ENCODE measurements at places on chromosomes 3 and 15. TPM values are rescaled to one million over a fixed set of nuclear protein-coding genes. Genes with fewer than 3 reads are reported as not detected.

- H3K36me3 ChIP-seq = no peaks in the 10 kb centered on the region
- H3K27me3 ChIP-seq = no peaks in the 10 kb centered on the region
- no peak for DNase-seq
- H3K4me1 ChIP-seq = no peaks in the 10 kb centered on the region
- H3K27ac ChIP-seq = no peak overlapping the region
These were observed 491.2 kb downstream of the PYDC2 start for GRCh38 chr3:191952186-191952585.

DNA sequence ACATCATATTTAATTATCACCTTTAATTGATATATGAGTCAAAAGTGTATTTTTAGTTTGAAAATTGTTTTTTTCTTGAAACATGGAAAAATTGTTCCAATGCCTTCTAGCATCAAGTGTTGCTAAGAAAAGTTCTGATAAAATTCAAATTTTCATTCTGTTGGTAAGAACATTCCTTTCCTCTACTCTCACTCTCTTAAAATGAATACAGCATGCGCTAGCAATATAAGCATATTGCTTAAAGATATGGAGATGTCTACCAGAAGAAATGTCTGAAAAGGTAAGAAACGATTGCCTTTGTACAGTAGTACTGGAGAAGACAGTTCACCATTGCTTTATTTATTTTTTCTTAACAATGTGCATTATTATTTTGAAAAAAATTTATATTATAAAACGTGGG lies 17.6 kb upstream of the ZBTB38 start:
- no peaks in the 10 kb centered on the region for H3K27me3 ChIP-seq
- no peaks in the 10 kb centered on the region for H3K36me3 ChIP-seq
- no peak overlapping the region for H3K4me3 ChIP-seq
- H3K27ac ChIP-seq = no peak overlapping the region

DNA sequence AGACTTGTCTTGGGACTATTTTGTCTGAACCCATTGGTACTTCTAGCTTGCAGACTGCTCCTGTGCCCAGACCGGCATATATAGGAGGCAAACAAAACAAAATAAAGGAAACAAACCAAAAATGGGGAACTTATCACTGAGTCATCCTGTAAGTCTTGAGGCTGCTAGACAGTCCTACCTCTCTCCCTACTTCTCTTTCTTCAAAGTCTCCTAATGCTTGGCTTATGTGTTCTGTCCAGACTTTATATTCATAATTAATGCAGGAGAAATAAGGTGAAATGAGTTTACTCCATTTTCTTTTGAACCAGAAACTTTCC lies 266.2 kb downstream of the ZNF385D start:
- no peak for DNase-seq
- no peaks in the 10 kb centered on the region for H3K27me3 ChIP-seq
- H3K27ac ChIP-seq = no peak overlapping the region

Gene ARRDC4
- total RNA-seq = 0.31 TPM

- H3K27me3 ChIP-seq = no peaks in the 10 kb centered on the region
- H3K36me3 ChIP-seq = no peaks in the 10 kb centered on the region
- H3K4me3 ChIP-seq = no peak overlapping the region
- H3K4me1 ChIP-seq = no peaks in the 10 kb centered on the region
- H3K27ac ChIP-seq = no peak overlapping the region
These were observed 155.6 kb upstream of the STT3B start for GRCh38 chr3:31377045-31377642.

DNA sequence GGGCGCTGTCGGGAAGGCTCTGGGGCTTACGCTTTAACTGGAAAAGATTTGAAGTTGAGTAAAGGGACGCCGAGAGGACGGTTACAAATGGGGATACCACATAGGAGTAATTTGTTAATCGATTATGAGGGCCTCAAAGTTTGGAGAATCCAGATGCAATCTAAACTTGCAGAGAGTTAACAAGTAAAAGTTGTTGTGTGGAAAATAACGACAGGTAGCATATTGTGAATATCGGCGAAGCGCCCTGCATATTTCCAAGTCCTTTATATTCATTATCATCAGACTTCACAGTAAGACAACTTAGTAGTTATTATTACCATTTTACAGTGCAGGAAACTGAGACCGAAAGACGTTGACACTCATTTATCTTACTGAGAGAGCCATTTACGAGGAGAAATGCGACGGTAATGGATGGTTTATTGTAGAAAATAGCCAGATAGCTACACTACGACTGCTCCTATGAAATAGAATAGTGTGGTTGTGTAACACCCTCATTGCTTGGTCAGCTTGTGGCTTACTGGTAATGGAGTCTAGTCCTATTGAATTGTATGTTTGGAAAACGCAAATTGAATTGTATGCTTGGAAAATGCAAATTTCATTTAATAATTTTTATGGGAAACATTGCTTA lies 700 bp downstream of the MKRN2 start:
- no peak for DNase-seq
- peaks cover 15% of the 10 kb centered on the region for H3K27me3 ChIP-seq
- H3K36me3 ChIP-seq = no peaks in the 10 kb centered on the region

Gene OSBPL10
- 3.0 TPM for total RNA-seq

DNA sequence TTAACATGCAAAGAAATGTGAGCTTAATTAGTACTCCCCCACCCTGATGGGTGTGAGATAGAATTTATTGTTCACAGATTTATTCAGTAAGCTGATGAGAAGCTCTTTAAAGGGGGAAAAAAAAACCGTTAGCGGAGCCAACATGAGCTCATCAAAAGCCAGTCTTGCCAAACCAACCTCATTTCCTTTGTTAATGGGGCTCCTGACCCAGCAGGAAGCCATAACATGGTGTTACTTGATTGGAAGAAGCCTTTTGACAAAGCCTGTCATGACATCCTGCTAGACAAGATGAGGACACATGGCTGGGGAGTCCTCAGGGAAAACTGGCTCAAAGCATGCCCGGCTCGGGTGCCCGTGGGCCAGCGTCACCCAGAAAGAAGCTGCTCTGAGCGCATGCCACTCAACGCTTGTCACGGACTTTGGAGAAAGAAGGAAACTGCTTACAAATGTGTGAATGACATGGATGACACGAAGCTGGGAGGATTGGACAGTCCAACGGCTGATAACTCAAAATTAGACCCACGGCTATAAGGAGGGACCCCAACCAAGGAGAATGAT lies 64.6 kb downstream of the SLCO2A1 start:
- H3K27ac ChIP-seq = no peak overlapping the region
- no peaks in the 10 kb centered on the region for H3K36me3 ChIP-seq
- H3K27me3 ChIP-seq = no peaks in the 10 kb centered on the region

Gene CYFIP1
- 24.0 TPM for total RNA-seq

DNA sequence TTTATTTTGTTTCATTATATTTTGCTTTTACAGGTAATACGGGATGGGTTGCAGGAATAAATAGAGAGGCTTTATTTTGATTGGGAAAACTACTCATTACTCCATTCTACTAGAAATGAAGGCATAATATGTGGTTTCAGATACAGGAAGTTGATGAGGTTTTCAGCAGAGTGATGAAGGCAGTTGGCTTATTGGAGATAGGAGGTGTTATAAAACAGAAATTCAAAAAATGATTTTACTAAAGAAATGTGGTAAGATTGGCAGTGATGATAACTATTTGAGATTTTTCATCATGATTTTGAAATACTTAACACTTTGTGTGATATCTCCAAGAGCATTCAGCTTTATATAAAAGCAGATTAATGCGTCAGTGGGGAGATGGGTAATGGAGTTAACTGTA lies 1445.7 kb upstream of the CADM2 start:
- H3K36me3 ChIP-seq = no peaks in the 10 kb centered on the region
- H3K4me3 ChIP-seq = no peak overlapping the region
- DNase-seq = no peak
- H3K27ac ChIP-seq = no peak overlapping the region
- H3K4me1 ChIP-seq = no peaks in the 10 kb centered on the region
- no peaks in the 10 kb centered on the region for H3K27me3 ChIP-seq

Gene SERPINI2
- not detected for total RNA-seq

DNA sequence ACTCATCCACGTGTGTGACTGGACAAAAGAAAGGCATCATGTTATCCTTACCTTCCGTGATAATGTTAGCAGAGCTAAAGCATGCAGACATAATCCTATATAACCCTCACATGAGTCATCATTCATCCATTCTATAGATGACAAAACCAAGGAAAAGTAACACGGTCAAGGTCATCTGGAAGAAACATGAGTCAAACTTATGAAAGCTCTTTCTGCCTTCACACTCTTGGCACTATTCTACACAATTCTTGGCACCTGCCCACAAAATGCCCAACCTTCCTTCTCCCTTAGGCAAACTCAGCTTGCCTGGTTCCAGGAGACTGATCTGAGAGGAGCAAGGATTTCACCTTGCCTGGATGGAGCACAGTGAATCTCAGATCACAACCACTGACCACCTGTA lies 66.9 kb downstream of the PRICKLE2 start:
- DNase-seq = no peak
- H3K36me3 ChIP-seq = no peaks in the 10 kb centered on the region
- no peaks in the 10 kb centered on the region for H3K27me3 ChIP-seq
- no peaks in the 10 kb centered on the region for H3K4me1 ChIP-seq

DNA sequence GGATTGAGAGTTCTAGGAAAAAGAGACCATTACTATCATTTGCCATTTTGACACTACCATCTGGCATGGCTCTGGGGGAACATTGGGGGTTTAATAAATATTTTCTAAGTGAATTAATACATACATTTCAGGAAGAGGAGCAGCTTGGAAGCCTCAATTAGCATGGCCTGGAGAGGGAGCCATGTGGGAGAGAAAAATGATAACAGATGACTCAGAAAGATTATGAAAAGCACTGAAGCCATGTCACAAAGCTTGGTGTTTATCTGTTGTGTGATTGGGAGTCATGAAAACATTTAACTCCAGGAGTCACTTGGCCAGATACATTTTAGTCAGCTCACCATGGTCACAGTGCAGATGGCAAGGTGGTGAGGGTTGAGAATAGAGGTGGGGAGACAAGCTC lies 121.0 kb downstream of the SSR3 start:
- no peak overlapping the region for H3K27ac ChIP-seq
- no peak for DNase-seq
- H3K4me1 ChIP-seq = no peaks in the 10 kb centered on the region
- no peaks in the 10 kb centered on the region for H3K36me3 ChIP-seq

Gene KNSTRN
- total RNA-seq = 42.8 TPM

Gene SPRED1
- 1.4 TPM for total RNA-seq

Gene GP5
- 0.31 TPM for total RNA-seq

GRCh38 chr15:69518806-69519205 lies 66.2 kb downstream of the RPLP1 start:
- no peak for DNase-seq
- no peaks in the 10 kb centered on the region for H3K4me1 ChIP-seq
- H3K27me3 ChIP-seq = no peaks in the 10 kb centered on the region
- no peak overlapping the region for H3K4me3 ChIP-seq
- H3K27ac ChIP-seq = no peak overlapping the region

Gene MASP1
- not detected for total RNA-seq

GRCh38 chr3:41259449-41260062 lies 60.3 kb downstream of the CTNNB1 start:
- no peaks in the 10 kb centered on the region for H3K27me3 ChIP-seq
- no peaks in the 10 kb centered on the region for H3K4me1 ChIP-seq
- DNase-seq = no peak
- H3K27ac ChIP-seq = no peak overlapping the region
- H3K4me3 ChIP-seq = no peak overlapping the region

DNA sequence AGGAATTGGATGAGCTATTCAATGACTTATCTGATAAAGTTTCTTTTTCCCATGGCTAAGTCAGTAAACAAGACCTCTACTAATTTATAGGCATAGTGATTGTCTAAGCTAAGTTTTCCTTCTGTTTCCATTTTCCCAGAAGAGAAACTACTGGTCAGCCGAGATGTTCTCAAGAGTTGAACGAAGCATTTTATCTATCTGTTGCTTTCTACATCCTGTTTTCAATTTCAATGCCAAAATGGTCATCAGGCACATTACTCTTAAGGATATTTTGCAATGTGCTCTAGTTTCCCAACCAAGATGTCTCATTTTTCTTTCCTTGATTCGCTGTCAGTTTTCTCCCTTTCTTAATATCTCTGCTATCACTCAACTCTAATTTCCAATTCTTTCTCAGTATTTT lies 228.7 kb downstream of the MBNL1 start:
- no peaks in the 10 kb centered on the region for H3K27me3 ChIP-seq
- H3K4me1 ChIP-seq = no peaks in the 10 kb centered on the region
- no peak overlapping the region for H3K4me3 ChIP-seq
- no peaks in the 10 kb centered on the region for H3K36me3 ChIP-seq
- DNase-seq = no peak

DNA sequence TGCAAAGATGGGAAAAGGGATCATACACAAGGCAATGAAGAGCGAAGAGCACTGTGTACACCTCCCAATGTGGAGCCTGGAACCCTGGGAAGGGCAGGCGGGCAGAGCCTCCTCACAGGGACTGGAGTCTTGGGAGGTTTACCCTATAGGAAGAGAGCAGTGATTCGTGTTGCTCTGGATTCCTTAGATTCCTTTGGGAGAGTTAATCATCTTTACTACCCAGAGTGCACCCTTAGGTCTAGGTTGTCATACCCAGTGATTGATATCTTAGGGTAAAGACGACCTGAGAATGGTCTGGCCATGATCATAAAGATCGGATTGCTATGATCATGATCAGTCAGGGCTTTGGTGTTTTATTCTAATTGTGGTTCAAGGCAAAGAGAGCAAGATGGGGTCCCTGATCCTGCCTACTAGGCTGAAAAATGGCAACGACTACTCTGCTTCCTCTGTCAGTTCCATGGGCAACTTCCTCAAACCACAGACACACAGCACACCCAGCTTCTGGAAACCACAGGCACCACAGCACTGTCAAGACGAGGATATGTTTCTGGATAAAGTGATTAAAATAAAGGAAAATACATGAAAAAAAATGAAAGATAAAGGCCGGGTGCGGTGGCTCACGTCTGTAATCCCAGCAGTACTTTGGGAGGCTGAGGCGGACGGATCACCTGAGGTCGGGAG lies 20.4 kb upstream of the MAP6D1 start:
- H3K36me3 ChIP-seq = peaks cover 21% of the 10 kb centered on the region
- H3K4me3 ChIP-seq = no peak overlapping the region
- no peak for DNase-seq

GRCh38 chr3:167887096-167887495 lies 151.6 kb downstream of the SERPINI1 start:
- no peak overlapping the region for H3K4me3 ChIP-seq
- H3K36me3 ChIP-seq = no peaks in the 10 kb centered on the region
- no peaks in the 10 kb centered on the region for H3K27me3 ChIP-seq

Gene TF
- 0.26 TPM for total RNA-seq

Gene NCEH1
- total RNA-seq = 12.9 TPM

All from CD8-positive, alpha-beta memory T cell (primary cell).